ENCODE measurements at places on chromosomes 7 and 10.

GRCh38 chr7:67788669-67789068, 792.0 kb downstream of the TYW1 start:
- no peak for DNase-seq

GRCh38 chr7:99313204-99313573, 12.5 kb upstream of the ARPC1A start:
- no peak for DNase-seq

DNA sequence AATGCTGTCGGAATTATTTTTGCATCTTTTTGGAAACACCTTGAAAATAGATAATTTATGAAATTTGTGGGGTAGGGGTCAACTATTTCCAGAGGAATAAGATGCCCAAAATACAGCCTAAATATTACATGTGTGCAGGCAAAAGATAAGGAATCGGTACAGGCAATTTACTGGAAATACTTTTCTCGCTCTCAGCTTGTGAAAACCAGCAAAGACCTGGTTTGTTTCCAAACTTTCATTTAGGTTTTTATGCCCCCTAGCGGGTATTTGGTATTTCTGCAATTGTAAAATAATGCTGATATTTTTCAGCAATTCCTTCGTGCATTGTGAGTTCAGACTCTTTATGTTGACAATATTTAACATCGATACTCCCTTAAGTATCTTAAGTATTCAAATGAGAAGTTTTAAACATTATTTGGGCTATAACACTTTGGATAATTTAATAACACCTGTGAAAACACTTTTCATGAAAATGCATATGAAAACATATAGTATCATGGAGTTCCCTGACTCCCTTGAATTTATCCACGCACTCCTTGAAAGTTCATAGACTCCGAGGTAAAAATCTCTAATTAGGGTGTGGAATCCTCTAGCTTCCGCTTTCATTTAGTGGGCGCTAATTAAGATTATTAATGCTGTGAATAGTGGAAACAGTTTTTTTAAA, 132.4 kb downstream of the TSPAN12 start:
- no peak for DNase-seq

DNA sequence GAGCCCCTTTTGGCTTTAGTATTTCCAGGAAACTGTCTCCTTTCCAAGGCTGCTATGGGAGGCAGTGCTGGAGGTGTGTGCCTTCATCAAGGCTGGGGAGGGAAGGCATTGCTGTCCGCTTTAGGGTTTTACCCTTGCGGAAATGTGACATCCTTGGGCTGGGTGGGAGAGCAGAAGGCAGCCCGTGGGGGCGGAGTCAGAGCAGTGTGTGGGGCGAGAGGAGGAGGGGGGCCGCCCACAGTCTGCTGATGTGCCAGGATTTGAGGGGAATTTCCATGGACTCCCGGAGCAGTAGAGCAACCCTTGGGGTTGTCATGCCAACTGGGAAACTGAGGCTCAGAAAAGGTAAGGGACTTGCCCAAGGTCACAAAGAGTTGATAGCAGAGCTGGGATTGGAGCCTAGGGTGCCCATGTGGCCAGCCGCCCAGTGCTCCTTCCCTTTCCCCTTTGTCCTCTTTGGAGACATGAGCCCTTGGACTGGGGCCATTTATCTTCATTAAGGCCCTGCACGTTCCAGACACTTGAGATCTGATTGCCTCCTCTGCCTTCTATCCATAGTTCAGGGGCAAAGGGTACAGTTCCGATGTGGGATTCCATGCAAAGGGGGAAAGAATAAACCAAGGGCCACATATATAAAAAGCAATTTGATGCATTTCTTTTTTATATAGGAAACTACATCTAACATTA, 22.2 kb downstream of the TSPAN15 start:
- no peak for DNase-seq

GRCh38 chr7:144069953-144070352, 342 bp downstream of the OR2A25 start:
- DNase-seq: no peak

DNA sequence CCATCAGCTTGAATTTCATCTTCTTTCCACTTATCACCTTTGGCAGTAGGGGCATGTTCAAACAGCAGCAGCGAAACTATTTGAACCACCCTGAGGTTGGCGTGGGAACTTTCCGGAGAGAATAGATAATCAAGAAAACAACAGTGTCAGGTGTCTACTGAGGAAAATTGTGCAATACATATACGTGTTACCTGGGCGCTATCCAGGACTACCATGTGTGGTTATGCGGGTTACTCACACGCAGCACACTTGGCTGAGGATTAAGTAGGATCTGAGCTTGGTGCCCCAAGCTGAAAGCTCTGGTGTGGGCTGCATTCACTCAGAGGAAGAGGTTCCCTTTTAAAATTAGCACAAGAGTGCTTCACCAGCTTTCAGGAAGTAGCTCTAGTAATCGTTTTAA, 8.8 kb upstream of the ABI1 start:
- no peak for DNase-seq

DNA sequence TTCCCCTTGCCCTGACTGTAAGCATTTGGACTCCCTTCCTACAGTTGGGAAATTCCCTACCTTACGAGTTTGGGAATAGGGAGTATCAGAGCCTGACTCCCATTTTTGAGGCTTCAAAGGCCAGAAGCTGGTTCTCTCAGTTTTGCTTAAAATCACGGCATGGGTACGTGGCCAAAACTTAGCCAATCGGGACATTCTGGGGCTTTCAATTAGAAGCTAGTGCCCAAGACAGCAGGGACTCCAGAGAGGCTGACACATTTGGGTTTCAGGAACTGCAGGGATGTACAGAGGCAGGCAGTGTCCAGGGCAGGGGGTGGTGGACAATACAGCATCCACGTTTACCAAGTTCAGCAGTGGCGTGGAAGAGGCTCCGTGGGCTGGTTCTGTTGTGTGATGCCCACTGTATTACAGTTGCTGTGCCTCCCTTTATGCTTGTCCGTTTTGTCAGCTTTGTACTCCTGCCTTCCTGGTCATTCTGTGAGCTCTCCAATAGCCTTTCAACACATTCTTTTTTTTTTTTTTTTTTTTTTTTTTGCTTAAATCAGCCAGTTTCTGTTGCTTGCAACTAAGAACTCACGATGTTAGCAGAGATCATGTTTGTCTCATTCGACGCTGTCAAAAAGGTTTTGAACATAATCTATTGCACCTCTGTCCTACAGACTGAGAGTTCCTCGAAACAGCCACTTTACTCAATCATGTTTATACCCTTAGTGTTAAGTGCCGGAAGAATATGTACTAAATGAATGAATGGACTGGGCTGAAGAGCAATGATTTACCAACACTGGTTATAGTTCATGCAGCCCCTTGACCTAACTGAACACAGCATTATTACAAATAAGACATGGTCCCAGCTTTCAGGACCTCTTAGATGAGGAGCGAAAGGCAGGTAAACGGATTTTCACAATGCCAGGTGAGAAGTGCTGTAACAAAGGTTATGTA, 1.1 kb downstream of the GGCT start:
- DNase-seq: no peak

GRCh38 chr7:18475488-18475887, 20.1 kb upstream of the HDAC9 start:
- no peak for DNase-seq

DNA sequence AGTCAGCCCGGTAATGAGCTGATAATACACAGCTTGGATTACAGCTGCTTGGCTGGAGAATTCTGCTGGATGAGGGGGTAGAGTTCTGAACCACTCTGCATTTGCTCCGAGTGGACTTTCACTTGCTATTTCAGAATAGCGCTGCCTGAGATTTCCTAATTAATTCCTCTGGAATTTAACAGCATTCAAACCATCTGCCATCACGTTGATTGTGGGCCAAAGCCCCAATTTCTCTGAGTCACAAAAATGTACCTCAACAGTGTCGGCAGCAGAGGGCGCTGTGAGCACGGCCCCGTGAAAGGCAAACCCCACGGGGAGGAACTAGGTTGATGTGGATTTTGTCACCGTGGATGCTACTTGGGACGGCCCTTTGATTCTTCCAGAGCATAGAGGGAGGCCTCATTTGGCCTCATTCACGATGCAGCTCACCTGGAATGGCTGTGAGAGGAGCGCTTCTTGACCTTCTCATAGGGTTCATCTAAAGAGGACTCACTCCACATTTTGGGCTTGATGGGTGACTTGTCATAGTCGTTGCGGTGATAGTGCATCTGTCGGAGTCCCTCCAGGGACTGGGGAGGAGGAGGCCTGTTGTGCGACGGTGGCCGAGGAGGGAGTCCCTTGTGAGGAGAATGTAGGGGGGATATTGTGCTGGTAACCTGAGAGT, 73.3 kb downstream of the PRPF18 start:
- DNase-seq: peak; percentile 23

Data from stimulated activated CD8-positive, alpha-beta memory T cell treated with anti-CD3 and anti-CD28 coated beads, Interleukin-7, amount 100 ng/mL, for 48 hours (primary cell).